ENCODE measurements at places on chromosomes 7 and 10.

GRCh38 chr7:152597507-152597906 is 78.4 kb downstream of the XRCC2 start:
- no peak for DNase-seq

DNA sequence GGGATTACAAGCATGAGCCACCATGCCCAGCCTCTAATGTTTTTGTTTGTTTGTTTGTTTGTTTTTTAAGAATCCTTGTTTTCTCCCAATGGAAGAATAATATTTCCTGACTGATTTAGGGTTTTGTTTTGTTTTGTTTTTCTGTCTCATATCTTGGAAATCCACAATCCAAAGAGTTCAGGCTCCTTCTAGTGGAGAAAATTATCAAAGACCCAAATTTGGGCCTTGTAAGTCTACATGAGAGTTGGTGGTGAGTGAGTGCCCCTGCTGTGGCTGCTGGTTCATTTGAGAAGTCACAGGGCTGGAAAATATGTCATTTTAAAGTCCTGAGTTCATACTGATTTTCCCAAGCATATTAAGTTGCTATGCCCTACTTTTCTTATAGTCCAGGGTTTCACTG is 33.5 kb upstream of the KLHL7 start:
- no peak for DNase-seq

- DNase-seq, result peak; percentile 86
These were observed 69.7 kb upstream of the CAMK2B start for GRCh38 chr7:44395067-44395466.

DNA sequence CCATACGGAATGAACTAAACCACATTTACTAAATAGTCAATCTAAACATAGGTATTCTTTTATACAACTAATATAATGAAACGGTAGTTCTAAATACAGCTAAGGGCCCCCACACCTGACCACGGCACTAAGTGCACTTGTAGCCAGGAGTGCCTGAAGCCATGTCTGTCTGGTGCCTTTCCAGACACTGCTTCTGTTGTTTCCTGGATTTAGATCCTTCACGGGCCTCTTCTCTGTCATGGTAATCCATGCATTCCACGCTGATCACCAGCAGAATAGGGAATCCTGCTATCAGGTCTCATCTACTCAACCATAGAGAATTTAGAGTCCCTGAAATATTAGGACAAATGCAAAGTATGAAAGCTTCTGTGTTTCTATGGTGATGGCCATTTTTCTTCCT is 37.8 kb downstream of the OSBPL3 start:
- no peak for DNase-seq

DNA sequence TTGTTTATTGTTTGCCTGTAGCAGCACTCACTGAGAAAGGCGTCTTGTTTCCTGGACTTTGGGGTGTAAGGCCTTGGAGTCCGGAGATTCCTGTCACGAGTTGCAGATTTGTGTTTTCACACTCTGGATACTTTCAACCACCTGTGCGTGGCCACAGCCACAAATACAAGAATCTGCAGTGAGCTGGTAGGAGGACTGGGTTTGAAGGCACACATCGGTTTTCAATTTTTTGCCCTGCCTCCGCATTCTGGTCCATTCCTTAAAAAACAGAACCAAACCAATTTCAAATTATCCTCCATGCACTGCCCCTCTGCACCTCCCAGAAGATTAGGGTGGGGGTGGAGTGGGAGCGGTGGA is 619 bp downstream of the EXOC4 start:
- no peak for DNase-seq

- DNase-seq, result no peak
These were observed 40.5 kb upstream of the RHEB start for GRCh38 chr7:151560243-151560642.

- no peak for DNase-seq
These were observed 229.6 kb downstream of the RAB11FIP2 start for GRCh38 chr10:117817116-117817515.

DNA sequence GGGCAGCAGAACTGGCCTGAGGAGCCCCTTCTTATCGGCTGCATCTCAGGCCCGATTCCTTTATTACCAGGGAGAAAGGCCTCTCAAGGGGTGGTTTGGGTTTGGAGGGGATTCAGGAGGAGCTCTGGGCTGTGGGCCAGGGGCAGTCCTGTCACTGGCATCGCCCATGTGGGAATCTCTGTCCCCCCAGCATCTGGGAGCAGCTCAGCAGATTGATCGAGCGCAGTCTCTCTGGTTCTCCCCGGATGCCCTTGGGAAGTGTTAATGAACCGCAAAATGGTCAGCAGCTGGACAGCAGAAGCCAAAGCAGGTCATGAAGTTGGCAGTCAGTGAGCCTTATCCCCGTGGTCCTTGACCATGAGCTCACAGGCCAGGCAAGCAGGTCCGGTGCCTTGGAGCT is 104.4 kb upstream of the ANLN start:
- no peak for DNase-seq

GRCh38 chr10:117652228-117653169 is 110.0 kb downstream of the EMX2 start:
- DNase-seq, result no peak

GRCh38 chr10:47282657-47283018 is 17.4 kb upstream of the GDF10 start:
- DNase-seq, result no peak

DNA sequence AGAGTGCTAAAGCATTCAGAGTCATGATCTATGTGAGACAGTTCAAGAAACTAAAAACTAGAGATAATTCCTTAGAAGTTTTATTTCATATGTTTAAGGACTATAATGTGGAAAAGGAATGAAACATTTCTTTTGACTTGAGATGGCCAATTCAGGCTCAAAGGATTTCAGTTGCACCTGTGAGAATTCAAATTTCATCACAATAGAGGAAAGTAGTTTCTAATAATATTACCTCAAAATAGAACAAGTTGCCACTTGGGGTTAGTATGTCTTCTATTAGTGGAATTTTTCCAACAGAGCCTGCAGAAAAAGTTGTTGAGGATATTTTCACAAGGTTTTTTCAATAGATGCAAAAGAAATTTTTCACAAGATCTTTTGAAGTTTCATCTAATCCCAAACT is 37.4 kb downstream of the TMEM26 start:
- no peak for DNase-seq

DNA sequence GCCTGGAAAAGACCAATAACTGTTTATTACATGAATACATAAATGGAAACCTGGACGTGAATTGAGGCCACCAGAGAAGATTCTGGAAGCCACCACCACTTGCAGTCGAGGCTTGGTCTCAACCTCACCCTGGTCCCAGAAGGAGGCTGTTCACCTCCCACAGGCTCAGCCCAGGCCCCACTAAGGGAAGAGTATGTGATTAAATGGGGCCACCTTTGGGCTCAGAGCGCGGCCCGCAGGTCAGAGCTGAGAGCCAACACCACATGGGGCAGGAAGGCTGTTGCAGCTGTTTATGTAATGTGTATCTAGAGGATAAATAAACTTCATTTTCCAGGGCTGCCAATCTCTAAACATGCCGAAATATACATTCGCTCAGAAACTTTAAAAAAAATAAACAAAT is 17.6 kb upstream of the FGFR2 start:
- DNase-seq, result no peak

DNA sequence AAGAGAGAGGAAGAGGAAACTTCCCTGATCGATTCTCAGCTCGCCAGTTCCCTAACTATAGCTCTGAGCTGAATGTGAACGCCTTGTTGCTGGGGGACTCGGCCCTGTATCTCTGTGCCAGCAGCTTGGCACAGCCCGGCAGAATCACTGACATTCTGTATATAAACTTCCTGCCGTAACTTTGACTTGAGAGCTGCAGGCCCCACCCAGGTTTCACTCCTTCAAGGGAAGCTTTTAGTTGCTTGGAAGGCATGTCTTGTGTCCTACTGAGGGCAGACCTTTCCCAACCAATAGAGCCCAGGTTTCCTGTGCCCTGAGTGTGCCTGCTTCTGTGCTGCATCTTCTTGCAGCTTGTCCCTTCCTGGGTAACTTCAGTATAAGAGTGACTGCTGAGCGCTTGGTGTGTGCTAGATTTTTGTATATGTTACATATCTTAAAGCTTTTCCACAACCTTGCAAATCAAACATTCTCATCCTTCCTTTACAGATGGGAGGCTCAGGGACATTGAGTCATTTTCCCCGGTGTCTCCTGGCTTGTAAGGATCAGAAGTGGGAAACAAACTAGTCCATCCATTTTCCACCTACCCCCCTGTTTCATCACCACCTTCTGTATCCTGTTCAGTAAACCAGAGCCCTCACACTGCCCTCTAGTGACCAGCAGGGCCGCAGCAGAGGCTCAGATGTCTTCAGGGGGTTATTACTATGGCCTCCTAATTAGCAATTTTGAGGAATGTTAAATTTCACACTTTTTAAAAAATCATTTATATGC is 225.2 kb upstream of the PRSS58 start:
- no peak for DNase-seq

GRCh38 chr10:131173484-131174210 is 137.9 kb downstream of the TCERG1L start:
- no peak for DNase-seq

- no peak for DNase-seq
These were observed 659 bp downstream of the FIGNL1 start for GRCh38 chr7:50449501-50449880.

- DNase-seq, result no peak
These were observed 146.2 kb upstream of the NFE2L3 start for GRCh38 chr7:26005683-26006410.

- DNase-seq, result no peak
These were observed 160.5 kb upstream of the GHITM start for GRCh38 chr10:83978681-83979383.

DNA sequence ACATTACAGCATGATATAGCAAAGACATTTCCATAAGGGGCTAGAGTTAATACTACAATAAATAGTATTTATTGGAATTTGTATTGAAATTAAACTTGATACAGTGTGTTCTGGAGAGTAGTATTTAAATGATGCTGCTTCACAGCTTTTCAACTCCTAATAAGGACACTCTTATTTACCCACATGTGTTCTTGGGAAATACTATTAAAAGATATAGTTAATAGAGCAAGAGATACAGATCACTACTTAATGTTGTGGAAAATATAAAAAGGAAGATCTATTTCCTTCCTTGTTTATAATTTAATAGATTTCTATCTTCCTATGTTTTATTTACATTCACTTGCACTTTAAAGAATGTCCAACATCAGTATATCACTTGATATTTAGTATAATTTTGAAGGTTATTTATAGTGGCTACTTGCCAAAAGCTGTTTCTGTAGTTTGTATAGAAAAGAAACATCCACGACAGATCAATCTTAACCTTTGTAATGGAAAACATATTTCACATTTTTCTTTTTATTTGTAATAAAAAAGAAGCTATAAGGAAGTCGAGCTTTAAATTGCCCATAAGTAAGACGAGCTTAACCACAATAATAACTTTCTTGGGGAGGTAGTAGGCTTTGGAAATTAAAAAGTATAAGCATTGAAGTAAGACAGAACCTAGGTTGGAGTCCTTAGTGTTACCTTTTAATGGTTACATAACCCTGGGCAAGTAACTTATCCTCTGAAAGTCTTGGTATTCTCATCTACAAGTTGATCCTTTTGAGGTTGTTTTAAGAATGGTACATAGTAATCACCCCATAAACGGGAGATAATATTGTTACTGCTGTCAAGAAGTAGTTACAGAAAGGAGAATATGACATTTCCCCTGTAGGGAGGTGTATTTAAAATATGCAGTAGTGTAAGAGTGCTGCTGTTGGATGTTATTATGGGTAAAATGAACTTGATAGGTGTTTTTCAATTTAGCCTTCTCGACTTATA is 32.8 kb downstream of the CPED1 start:
- no peak for DNase-seq

DNA sequence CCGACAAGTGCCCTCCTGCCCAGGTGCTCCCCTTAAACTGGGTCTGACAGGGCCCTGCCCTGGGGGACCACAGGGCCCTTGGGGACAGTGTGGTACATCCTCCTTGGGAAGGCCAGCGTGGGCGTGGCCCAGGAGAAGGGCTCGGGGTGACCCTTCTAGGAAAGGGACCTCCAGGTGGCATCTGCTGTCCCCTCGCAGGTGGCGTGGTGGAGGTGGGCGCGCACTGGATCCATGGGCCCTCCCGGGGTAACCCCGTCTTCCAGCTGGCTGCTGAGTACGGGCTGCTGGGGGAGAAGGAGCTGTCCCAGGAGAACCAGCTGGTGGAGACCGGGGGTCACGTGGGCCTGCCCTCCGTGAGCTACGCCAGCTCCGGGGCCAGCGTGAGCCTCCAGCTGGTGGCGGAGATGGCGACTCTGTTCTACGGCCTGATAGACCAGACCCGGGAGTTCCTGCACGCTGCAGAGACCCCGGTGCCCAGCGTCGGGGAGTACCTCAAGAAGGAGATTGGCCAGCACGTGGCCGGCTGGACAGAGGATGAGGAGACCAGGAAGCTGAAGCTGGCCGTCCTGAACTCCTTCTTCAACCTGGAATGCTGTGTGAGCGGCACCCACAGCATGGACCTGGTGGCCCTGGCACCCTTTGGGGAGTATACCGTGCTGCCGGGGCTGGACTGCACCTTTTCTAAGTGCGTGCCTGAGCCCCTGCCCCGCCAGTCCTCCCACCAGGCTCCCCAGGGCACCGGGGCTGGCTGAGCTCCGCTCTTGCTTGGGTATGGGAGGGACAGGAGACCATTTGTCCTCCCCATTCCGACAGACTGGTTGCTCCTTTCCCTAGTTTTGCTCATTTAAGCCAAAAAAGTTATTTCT is 972 bp downstream of the PAOX start:
- no peak for DNase-seq

GRCh38 chr7:100475549-100475948 is 3.5 kb downstream of the TSC22D4 start:
- DNase-seq, result no peak

DNA sequence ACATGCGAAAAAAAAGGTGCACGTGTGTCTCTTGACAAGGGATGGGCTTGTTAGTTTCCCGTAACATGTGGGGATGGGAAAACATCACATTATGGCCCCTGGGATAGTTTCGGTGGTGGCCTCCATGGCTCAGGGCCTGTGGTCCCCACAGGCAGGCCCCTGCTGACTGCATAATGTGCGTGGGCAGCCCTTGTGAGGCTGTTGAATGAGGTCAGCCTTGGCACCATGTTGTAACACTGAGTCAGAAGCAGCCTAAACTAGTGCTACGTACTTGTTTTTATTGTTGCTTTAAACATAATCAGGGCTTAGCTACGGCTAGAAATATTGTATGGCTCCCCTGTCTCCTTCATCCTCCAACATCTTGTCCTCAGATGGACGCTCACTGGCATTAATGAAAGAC is 80.6 kb downstream of the BEND7 start:
- no peak for DNase-seq

DNA sequence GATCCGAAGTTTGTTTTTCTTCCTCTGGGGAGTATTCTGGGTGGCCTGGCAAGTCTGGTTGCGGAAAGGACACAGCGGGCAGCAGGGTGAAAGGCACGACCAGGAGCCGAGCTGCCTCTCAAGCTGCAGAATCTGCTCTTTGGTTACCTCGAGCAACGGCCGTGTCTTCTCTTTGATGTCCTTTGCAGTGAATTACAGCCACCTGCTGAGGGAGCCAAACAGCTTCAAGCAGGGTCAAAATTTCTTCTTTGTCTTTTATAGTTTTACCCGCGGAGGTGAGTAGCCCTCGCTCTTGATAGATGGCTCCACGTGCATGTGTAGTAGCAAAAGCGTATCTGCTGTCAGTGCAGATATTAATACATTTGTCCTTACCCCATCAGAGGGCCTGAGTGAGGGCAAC is 177.3 kb upstream of the MBL2 start:
- no peak for DNase-seq

- no peak for DNase-seq
These were observed 220.5 kb downstream of the CDK14 start for GRCh38 chr7:90816511-90817142.

- DNase-seq, result no peak
These were observed 103.9 kb upstream of the TNS3 start for GRCh38 chr7:47685712-47686376.

Data from NCI-H2029 (cell line).